ENCODE measurements at places on chromosomes 12 and 14. TPM values are rescaled to one million over a fixed set of nuclear protein-coding genes. Genes with fewer than 3 reads are reported as not detected.

The RNASE9 gene
- not detected for total RNA-seq

The KLRD1 gene
- total RNA-seq, result 0.60 TPM

The IRAK3 gene
- 1.0 TPM for total RNA-seq

DNA sequence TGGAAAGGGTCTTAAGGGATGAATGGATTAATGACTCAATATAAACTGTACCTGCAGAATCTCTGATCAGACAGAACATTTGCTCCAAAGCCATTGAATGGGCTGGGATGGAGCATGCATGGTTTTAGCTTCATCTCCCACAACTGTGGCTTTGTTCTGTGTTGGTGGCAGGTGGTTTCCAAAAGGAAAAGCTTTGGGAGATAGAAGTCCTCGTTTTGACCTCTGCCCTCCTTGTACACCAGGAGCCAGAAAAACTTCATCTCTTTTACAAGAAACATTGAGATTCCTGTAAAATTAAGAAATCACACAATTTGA is 39.5 kb downstream of the GPR65 start:
- no peak for DNase-seq

DNA sequence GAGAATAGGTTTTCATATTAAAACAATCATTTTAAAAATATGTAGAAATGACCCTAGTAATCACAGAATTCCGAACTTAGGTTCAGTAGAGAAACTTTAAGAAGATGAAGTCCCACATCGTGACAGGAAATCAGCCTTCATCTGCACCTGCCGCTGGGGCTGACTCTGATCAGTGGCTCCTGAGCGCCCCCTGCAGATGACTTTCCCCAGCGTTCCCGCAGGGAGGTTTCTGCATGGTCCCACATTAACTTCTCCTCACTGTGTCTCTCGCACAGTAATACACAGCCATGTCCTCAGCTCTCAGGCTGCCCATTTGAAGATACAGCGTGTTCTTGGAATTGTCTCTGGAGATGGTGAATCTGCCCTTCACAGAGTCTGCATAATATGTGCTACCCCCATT is 1131.1 kb downstream of the TMEM121 start:
- DNase-seq, result no peak

Data from HFFc6 (cell line).